B cell (primary cell): ENCODE measurements at places on chromosomes 1 and 21.

DNA sequence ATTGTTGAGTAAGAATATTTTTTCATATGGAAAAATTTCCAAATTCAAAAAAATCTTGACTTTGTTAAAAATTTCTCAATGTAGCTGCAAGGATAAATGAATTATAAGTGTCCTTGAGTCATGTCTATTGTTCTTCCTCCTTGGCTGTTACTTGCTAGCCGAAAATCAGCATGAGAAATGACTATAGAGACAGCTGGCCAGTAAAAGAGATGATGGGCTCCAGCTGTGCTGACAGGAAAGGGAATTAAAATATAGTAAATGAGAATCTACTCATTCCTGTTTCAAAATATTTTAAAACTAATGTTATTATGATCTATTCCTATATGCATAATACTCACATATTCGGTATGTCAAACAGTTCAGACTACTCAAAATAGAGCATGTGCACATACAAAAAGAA is 1292.6 kb downstream of the BRINP3 start:
- no peaks in the 10 kb centered on the region for H3K4me1 ChIP-seq
- no peak overlapping the region for H3K27ac ChIP-seq
- H3K27me3 ChIP-seq, result no peaks in the 10 kb centered on the region
- DNase-seq, result no peak

DNA sequence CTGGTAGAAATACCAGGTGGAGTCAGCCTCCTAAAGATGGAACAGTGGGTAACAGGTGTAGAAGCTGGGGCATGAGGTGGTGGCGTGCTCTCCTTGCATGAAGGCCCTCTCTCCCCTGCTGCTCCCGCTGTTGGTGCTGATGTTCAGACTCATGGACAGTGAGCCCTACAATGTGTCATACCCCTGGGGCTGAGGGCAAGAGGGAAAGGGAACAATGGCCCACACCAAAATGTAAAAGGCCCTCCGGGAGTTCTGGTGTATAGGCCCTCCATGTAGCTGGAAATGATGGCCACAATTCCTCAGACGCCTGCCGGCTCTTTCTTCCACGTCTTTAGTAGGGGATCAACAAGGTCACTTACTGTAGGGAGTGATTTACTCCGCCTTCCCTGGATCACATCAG is 194.9 kb downstream of the DYRK1A start:
- no peak for DNase-seq
- H3K4me3 ChIP-seq, result no peak overlapping the region
- H3K27me3 ChIP-seq, result no peaks in the 10 kb centered on the region
- no peaks in the 10 kb centered on the region for H3K36me3 ChIP-seq
- H3K27ac ChIP-seq, result no peak overlapping the region
- H3K4me1 ChIP-seq, result peaks cover 26% of the 10 kb centered on the region

GRCh38 chr1:172549621-172550280 is 16.8 kb downstream of the SUCO start:
- H3K27ac ChIP-seq, result no peak overlapping the region
- no peak overlapping the region for H3K4me3 ChIP-seq
- DNase-seq, result no peak
- H3K36me3 ChIP-seq, result peaks cover 3% of the 10 kb centered on the region
- H3K27me3 ChIP-seq, result no peaks in the 10 kb centered on the region

GRCh38 chr1:155006601-155007101 is 4.0 kb downstream of the ZBTB7B start:
- no peaks in the 10 kb centered on the region for H3K27me3 ChIP-seq
- H3K36me3 ChIP-seq, result peaks cover 10% of the 10 kb centered on the region
- no peak overlapping the region for H3K4me3 ChIP-seq
- peak overlapping the region; percentile 81 for H3K27ac ChIP-seq

DNA sequence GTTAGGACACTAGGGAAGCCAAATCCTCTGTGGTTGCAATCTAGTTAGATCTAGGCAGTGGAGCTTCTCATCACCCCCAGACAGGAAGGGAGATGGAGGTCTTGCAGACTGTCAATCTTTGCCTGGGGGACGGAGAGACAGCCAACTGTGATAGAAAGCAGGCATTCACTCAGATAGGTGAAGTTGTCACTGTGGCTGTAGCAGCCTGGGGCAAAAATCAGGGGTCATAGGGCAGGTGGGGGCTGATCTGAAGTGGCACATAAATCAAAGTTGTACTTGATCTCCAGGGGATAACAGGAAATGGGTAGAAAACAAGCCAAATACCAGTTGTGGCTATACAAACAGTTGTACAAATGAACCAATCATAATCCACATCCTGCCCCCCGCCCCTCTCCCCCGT is 620.9 kb upstream of the USP24 start:
- H3K4me1 ChIP-seq, result no peaks in the 10 kb centered on the region
- no peak overlapping the region for H3K4me3 ChIP-seq
- H3K27ac ChIP-seq, result no peak overlapping the region
- no peaks in the 10 kb centered on the region for H3K27me3 ChIP-seq
- no peaks in the 10 kb centered on the region for H3K36me3 ChIP-seq

- no peaks in the 10 kb centered on the region for H3K27me3 ChIP-seq
- H3K27ac ChIP-seq, result no peak overlapping the region
- H3K4me3 ChIP-seq, result no peak overlapping the region
- no peak for DNase-seq
- no peaks in the 10 kb centered on the region for H3K4me1 ChIP-seq
Measured at GRCh38 chr1:216766633-216767327, 43.6 kb upstream of the ESRRG start.

DNA sequence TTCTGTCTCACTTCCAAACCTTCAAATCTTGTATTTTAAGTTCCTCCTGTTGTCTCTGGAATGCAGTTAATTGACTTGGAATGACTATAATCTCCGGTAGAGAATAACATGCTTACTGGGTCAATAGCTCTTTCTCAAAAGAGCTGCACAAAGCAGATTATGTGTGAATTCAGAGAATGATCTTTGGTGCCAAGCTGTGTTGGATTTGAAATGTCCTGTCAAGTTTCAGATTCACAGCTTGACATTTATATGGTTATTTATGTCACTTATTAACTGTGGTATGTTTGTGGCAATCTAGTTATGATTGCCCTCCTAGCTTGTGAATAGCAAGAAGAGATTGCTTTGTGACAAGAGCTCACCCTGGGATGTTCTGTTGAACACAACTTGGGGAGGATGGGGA is 128.3 kb upstream of the KCNE2 start:
- H3K36me3 ChIP-seq, result no peaks in the 10 kb centered on the region
- DNase-seq, result no peak
- H3K27ac ChIP-seq, result no peak overlapping the region
- H3K27me3 ChIP-seq, result no peaks in the 10 kb centered on the region
- no peak overlapping the region for H3K4me3 ChIP-seq

DNA sequence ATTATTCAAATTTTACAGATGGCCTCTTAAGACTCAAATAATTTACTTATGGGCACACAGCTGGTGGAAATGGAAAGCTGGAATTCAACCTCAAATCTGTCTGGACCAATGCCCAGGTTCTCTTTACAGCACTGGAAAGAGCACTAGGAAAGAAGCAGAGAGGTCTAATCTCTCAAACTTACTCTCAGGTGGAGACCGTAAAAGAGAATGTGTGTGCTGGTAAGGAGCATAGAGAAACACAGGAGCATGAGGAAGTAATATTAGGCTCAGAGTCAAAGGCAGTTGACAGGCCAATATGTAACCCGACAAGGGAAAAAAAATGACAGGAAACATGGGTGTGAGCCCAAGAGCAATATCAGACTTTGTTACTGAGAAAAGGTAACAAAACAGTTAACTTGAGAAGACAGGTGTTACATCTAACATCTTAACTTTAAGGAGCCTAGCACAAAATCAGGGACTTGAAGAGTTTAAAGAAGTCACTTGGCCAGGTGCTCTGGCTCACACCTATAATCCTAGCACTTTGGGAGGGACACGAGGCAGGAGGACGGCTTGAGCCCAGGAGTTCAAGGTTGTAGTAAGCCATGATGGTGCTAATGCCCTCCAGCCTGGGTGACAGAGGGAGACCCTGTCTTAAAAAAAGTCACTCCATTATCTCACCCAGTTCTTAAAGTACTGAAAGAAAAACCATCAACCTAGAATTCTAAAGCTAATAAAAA is 20.7 kb downstream of the PPP1R15B start:
- no peak overlapping the region for H3K27ac ChIP-seq
- H3K27me3 ChIP-seq, result no peaks in the 10 kb centered on the region
- DNase-seq, result no peak
- H3K4me1 ChIP-seq, result no peaks in the 10 kb centered on the region
- H3K36me3 ChIP-seq, result no peaks in the 10 kb centered on the region

DNA sequence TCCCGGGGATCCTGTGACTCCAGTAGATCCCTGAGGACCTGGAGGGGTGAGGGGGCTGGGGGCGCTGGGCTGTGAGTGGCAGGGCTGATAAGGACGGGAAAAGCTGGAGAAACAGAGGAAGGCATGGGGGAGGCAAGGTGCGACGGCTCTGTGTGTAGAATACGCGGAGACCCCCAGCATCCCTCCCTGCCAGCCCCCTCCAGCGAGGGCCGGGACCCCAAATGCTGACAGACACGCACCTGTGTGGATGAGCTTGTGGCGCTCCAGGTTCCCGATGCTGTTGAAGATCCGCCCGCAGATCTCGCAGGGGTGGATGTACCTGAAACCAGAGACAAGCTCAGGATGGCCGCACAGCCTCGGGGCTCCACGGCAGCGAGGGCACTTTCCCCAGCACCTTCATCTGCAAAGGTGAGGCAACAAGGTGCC is 53.0 kb upstream of the RIPK4 start:
- H3K4me3 ChIP-seq, result no peak overlapping the region
- H3K27me3 ChIP-seq, result no peaks in the 10 kb centered on the region
- no peak for DNase-seq
- no peak overlapping the region for H3K27ac ChIP-seq
- no peaks in the 10 kb centered on the region for H3K4me1 ChIP-seq
- H3K36me3 ChIP-seq, result no peaks in the 10 kb centered on the region

- no peak for DNase-seq
- H3K4me1 ChIP-seq, result no peaks in the 10 kb centered on the region
Measured at GRCh38 chr1:197360068-197360467, 92.0 kb downstream of the CRB1 start.

DNA sequence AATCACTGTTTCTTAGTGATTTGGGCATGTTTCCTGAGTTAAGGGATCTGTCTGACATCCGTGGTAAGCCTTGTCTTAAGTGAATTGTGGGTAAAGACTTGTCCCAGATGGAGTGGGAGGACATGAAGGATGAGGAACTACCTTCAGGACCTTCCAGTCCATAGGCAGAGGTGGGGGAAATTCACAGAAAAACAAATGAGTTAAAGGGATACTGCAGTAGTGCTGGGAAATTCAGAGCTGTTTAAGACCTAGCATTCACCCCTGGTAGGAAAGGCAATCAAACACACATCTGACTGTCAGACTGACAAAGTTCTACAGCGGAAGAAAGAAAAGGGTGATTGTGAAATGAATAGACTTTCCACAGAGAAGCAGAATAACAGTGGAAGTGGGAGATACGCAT is 3.0 kb downstream of the GNAT2 start:
- no peaks in the 10 kb centered on the region for H3K27me3 ChIP-seq
- H3K4me3 ChIP-seq, result no peak overlapping the region
- no peaks in the 10 kb centered on the region for H3K36me3 ChIP-seq
- peaks cover 23% of the 10 kb centered on the region for H3K4me1 ChIP-seq

DNA sequence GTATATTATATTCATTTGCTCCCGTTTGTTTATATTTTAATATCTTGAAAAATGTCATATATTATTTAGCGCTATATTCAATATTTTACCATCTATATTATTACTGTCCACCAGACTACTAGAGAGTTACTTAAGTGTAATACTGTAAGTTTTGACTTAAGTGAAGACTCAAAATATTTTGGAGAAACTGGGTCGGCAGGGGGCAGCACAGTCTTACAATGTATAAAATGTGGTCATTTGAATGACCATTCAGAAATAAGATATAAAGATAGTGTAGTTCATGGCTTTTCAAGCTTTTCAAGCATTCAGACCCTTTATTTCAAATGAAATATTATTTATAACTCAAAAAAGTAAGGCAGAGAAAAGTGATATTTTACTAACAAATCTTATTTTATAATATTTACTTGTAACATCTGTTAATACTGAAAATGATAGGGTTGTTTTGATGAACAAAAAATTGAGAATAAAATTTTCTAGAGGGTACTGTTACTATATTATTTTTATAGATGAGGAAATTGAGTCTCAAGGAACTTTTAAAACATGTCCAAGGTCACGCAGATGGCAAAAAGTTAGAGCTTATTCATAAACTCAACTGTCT is 89.0 kb upstream of the SERTAD4 start:
- H3K36me3 ChIP-seq, result no peaks in the 10 kb centered on the region
- no peak overlapping the region for H3K4me3 ChIP-seq
- peak; percentile 36 for DNase-seq
- no peak overlapping the region for H3K27ac ChIP-seq
- no peaks in the 10 kb centered on the region for H3K4me1 ChIP-seq

- H3K27ac ChIP-seq, result no peak overlapping the region
- peak overlapping the region; percentile 17 for H3K4me3 ChIP-seq
- DNase-seq, result peak; percentile 40
Measured at GRCh38 chr1:89757532-89757931, 63.3 kb upstream of the LRRC8D start.

GRCh38 chr1:248686815-248687214 is 15.8 kb downstream of the OR14I1 start:
- H3K27me3 ChIP-seq, result no peaks in the 10 kb centered on the region
- no peak overlapping the region for H3K27ac ChIP-seq
- no peak overlapping the region for H3K4me3 ChIP-seq

DNA sequence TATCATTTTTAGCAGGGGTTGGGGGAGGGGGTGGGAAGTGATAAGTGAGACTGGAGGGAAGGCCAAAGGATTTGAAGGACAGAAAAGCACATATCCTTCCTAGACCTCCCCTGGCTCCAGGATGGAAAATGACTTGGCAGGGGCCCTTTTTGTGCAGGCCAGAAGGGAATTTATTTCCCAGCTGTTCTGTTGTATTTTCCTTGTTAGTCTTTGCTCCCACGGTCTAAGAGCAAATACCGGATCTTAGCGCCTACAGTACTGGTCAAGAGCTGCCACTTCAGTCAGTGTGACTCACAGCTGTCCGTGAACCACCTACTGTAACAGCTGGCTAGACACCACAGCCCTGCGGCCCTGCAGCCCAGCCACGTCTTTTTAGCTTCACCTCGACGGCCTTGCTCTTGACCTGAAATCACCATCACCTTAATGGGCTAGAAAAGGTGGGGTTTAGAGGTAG is 51.0 kb upstream of the ERRFI1 start:
- no peak overlapping the region for H3K4me3 ChIP-seq
- DNase-seq, result no peak
- no peak overlapping the region for H3K27ac ChIP-seq

GRCh38 chr21:34962586-34963222 is 86.4 kb downstream of the RUNX1 start:
- H3K36me3 ChIP-seq, result peaks cover 29% of the 10 kb centered on the region
- H3K4me1 ChIP-seq, result peaks cover 4% of the 10 kb centered on the region
- H3K27ac ChIP-seq, result no peak overlapping the region

- no peak overlapping the region for H3K4me3 ChIP-seq
- peaks cover 12% of the 10 kb centered on the region for H3K4me1 ChIP-seq
- no peaks in the 10 kb centered on the region for H3K36me3 ChIP-seq
- H3K27me3 ChIP-seq, result peaks cover 20% of the 10 kb centered on the region
Measured at GRCh38 chr1:1006305-1007159, 6.6 kb upstream of the HES4 start.

GRCh38 chr1:11796036-11796828 is 9.5 kb downstream of the MTHFR start:
- no peak overlapping the region for H3K4me3 ChIP-seq
- H3K4me1 ChIP-seq, result no peaks in the 10 kb centered on the region
- no peaks in the 10 kb centered on the region for H3K27me3 ChIP-seq
- no peaks in the 10 kb centered on the region for H3K36me3 ChIP-seq
- no peak overlapping the region for H3K27ac ChIP-seq
- no peak for DNase-seq
